Stimulated activated CD4-positive, alpha-beta T cell treated with anti-CD3 and anti-CD28 coated beads, Interleukin-1b, Interleukin-23, amount 100 ng/mL, for 48 hours (primary cell): ENCODE measurements at places on chromosomes 6 and 20.

DNA sequence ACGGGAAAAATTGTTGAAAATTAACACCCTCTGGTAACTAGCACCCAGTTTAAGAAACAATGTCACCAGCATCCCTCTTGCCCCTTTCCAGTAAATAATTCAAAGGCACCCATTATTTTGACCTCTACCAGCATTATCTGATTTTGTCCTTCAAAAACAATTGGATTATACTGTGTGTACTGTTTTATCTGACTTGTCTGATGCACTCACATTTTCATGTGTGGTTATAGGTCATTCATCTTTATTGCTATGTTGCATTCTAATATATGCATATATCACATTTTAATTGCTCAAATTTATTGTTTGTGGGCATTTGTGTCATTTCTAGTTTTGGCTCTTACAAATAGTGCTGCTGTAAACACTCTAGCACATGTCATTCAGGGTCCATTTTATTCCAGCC is 260.9 kb upstream of the PRDM1 start:
- no peak for DNase-seq

DNA sequence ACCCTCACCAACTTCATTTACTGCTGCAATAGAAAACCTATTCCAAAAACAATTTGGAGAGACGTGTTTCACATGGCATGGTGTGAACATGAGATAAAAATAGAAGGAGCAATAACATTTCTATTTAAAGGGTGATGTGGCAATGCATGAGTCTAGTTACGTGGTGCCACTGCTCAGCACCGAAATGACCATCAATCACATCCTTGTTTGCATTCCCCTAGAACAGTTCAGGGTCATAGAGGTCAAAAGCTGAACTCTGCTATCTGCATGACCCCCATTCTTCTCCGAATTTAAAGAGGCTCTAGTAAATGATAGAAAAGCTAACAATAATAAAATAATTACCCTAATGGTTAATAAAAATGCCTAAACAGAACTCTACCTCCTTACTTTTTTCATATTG is 29.5 kb downstream of the ROS1 start:
- DNase-seq = no peak

DNA sequence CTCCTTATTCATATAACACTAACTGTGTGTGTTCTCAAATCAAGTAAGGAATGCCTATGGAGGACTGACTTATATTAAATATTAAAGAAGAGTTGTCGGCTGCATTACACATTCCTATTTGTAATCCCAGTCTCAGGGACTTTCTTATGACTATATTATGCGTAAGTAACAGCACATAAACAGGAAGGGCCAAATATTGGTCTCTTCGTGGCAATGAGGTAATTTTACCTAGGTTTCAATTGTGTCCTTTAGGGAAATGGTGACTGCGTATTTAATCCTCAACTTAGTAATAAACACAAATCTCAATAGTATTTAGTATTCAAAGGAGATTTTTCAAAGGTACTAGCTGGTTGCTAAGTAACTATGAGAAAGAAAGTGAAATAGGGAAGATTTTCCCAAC is 22.8 kb upstream of the EPM2A start:
- no peak for DNase-seq

GRCh38 chr6:17589406-17590096 is 10.6 kb upstream of the FAM8A1 start:
- DNase-seq = no peak

GRCh38 chr20:36308353-36308752 is 2.2 kb downstream of the DLGAP4 start:
- DNase-seq = no peak

GRCh38 chr6:70954750-70955149 is 2.1 kb downstream of the B3GAT2 start:
- no peak for DNase-seq

- DNase-seq = no peak
These were observed 7.2 kb downstream of the PEX3 start for GRCh38 chr6:143457563-143458359.

DNA sequence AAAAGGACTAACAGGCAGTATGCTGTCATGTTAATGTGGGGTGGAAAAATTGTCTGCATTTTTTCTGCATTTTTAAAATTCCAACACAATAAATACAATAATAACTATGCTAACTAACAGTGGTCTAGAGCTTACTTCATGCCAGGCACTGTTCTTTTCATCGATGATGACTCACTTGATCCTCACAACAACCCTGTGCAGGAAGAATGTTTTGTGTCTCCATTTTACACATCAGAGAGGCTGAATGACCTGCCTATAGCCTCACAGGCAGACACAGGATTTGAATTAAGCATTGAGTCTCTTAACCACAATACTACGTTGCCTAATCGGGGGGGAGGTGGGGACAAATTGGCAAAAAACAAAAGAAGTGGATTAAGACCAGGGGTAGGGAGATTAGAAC is 26.9 kb upstream of the FANCE start:
- no peak for DNase-seq

GRCh38 chr6:15791448-15792181 is 128.8 kb upstream of the DTNBP1 start:
- no peak for DNase-seq

DNA sequence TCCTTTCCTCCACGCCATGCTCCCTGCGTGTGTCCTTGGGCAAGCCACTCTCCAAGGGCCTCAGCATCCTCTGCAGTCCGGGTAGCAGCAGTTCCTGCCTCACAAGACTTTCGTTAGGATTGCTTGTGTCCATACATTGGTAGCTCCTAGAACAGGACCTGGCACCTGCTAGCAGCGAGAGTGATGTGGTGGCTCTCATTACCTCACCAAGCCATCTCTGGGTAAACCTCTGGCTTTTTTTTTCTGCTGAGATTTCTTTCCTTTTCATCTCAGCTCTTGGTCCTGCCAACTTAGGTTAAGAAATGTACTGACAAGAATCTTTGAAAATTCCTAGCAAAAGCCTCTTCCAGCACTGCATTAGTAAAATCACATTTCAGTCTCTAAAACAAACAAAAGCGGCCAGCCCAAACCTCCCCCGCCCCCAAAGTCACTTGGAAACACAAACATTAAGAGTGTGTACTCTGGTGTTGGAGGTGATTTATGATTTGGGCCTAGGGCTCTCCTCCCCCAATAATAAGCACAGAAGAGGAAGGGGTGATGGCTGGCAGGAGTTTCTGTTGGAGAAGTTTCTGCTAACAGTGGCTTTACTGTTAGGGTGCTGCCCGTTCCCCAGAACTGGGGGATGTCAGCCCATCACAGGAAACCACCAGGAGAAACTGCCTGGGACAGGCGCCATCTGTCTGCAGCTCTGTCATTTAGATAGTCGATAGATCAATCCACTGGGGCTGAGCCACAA is 199.2 kb downstream of the CD83 start:
- peak; percentile 18 for DNase-seq

DNA sequence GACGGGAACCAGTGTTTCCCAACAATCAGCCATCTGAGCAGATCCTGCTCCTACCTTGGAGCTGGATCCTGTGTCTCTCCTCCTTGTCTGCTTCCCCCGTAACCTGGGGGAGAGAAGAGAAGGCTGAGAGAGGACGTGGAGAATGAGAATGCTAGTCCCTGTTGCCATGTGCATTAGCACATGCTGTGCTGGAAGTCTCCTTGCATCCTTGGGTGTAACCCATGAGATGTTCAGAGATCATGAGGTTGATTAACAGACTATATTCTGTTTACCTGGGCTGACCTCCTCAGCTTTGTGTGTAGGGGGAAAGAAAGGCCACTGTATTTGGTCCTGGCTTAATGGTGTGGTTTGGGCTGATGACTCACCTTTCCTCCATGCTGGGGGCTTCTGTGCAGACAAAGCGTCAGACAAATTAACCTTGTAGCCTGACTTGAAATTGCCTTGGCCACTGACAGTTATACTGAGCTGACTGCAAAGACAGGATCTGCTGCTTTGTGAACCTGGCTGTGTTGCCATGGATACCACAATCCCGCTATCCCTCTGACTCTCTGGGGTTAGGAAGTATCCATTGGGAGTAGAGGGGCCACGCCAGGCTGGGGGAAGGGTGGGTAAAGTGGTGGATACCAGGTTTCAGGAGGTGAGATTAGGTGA is 243.7 kb upstream of the CHD6 start:
- DNase-seq = no peak

DNA sequence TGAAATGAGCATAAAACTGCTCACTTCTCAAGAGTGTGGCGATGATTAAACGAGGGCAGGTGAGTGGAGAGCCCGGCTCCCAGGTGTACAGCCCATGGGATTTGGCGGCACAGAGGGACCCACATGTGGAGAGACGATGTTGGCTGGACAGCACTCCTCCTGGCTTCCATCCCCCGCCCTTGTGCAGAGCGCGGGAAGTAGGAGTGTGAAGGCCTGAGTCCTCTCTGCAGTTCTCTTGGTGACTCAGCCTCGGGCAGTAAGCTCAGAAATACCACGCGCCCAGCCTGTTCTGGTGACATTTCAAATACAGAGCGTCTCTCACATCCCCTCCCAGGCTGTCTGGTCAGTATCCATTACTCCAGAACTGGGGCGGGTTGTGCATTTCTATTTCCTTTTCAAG is 94.2 kb upstream of the SRSF6 start:
- DNase-seq = no peak

GRCh38 chr6:110557199-110557598 is 80.8 kb upstream of the SLC22A16 start:
- DNase-seq = no peak

GRCh38 chr6:26299286-26300042 is 65.5 kb upstream of the BTN3A2 start:
- no peak for DNase-seq

- no peak for DNase-seq
These were observed 600.4 kb downstream of the HTR1B start for GRCh38 chr6:76862936-76863335.

DNA sequence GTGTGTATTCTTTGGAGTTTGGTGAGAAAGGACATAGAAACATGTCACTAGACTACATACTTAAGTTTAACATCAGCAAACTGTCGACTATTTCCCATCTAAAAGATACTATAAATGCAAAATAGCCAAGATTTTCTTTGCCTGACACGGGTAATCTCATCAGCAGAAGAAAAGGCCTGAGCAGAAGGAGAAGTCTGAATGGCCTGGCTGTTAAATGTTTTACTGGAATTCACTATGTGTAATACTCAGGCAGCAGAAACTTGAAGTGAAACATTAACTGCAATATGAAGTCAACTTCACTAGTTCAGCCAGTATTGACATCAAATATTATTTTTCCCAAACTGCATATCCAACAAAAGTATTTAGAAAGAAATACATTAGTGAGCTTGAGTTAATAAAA is 6.4 kb upstream of the DSE start:
- no peak for DNase-seq
